ENCODE measurements at places on chromosomes 12 and 14.

GRCh38 chr12:102756530-102756929 lies 160.5 kb downstream of the PAH start:
- DNase-seq, result no peak

DNA sequence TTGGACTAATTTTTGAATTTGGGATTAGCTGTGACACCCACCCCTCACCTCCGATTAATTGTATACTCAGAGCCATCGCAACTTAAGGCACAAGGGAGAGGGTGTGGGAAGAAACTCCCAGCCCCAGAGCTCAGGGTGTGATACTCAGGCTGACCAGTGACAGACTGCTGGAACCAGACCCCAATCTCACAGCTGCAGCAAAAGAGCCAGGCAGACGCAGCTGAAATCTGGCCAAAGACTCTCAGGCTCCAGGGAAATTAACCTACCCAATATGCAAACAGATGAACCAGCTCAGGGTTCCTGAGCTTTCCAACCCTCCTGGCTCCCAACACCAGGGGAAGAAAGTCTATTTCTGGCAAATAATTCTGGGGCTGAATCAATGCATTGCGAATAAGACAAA lies 30.5 kb downstream of the ANAPC7 start:
- DNase-seq, result peak; percentile 43

DNA sequence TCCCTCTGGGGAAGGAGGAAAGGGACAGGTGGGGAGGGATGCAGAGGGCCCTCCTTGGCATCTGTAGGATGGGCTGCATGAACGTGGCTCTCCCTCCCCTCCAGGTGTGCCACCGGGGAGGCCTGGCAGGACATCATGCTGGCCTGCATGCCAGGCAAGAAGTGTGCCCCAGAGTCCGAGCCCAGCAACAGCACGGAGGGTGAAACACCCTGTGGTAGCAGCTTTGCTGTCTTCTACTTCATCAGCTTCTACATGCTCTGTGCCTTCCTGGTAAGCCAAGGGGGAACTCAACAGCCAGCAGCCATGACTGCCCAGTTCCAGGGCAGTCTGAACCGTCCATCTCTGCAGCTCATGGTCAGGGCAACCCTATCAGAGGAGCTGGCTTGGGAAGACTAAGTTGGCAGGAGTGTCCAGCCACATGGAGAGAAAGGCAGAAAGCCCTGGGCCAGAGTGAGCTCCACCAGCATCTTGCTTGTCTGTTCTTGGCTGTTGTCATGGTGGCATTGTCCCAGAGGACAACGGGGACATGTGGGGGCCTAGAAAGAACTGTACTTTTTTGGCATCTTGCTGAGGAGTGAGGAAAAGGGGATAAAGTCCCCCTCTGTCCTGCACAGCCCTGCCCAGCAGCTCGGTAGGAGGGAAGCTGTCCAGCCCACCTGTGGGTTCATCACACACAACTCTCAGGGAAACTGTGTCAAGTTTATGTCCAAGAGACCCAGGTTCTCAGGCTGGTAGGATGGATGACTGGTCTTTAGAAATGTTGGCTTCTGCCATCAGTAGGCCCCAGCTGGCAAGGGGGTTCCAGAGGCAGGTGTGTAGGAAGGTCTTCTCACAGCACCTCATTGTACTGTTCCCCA lies 129.8 kb upstream of the FKBP4 start:
- no peak for DNase-seq

DNA sequence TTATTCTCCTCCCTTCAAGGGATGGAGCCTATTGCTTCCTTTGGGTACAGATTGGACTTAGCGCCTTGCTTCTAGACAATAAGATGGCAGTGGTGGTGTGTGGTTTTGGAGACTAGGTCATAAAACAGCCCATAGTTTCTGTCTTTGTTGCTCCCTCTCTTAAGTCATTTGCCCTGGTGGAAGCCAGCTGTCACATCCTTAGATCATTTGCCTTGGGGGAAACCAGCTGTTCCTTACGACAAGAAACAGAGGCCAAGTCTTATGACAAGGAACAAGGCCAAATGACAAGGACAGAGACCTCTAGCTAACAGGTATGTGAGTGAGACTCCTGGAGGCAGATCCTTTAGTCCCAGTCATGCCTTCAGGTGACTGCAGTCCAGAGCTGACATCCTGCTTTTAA lies 9.2 kb upstream of the PALS1 start:
- DNase-seq, result no peak

DNA sequence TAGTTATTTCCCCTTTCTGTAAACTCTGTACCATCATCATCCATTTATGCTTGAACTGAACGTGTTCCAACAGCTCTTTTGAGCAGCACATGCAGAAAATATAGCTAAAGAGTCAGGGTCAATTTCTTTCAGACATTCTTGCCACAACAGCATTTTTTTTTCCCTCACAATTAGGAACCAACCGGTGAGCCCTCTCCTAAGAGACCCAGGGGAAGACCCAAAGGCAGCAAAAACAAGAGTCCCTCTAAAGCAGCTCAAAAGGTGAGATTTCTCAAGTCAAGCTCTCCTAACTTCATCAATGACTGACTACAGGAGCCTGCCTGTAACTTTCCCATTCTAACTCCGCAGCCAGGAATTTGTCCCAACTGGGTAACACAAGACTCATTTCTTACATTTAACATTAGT lies 3.5 kb downstream of the HMGA2 start:
- no peak for DNase-seq

GRCh38 chr12:92961949-92962348 lies 32.9 kb upstream of the EEA1 start:
- DNase-seq, result no peak

DNA sequence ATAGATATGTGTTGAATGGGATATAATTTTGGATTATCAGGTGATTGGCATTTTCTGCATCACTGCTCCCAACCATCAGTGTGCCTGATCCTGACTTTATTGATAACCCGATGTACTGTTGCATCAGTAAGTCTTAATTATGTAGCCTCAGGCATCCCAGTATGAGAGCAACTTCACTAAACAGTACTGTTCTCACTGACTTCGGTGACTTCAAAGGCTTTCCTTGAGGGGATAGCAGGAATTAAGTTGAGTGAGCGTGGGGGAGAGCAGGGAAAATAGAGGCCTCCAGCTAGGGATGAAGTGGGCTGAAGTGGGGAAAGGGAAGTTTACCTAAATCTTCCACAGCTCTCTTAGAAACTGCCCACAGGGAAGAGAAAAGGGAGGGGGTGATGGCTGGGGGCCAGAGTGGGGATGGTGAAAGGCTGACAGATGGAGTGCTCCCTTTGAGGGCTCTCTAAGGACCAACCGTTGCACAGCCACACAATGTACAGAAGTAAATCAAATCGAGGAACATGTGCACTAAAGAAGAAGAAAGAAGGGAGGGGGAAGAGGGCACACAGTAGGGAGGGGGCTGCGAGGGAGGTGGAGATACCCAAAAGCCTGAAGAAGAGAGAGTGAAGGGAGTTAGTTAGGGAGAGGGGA lies 10.7 kb upstream of the NEUROD4 start:
- DNase-seq, result peak; percentile 92

GRCh38 chr14:81727218-81727617 lies 193.6 kb upstream of the SEL1L start:
- DNase-seq, result no peak

GRCh38 chr14:33740531-33740930 lies 210.3 kb downstream of the EGLN3 start:
- DNase-seq, result no peak

DNA sequence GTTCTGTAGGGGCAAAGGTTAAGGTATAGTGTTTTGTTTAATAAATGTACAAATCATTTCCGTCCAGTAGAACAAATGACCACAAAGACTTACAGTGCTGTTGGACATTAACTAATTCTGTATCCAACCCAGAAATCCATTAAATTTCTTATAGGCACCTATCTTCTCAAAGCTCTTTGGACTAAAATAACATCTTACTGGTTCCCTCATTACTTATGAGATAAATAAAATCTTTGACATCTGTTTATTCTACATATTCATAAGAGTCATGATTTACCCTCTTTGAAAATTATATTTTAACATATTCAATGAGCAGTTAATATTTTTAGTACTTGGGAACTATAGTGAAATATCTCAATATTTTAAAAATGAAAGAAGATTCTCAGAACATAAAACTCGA lies 102.7 kb upstream of the G2E3 start:
- no peak for DNase-seq

DNA sequence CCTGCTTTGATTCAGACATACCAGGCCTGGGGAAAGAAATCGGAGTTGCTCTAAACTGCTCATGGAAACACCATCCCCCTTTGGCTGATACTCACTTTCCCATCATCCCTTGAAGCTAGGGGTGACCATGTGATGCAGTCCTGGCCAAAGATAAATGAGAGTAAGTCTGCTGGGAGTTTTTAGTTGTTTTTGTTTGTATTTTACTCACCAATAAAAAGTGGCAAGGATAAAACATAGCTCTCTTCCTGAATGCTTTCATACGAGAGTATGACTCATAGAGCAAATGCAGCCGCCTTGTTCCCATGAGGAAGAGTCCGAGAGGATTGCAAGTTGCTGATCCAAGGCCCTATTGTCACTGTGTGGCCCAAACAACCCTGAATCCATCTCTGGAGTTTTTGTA lies 126.4 kb upstream of the TMEM132C start:
- no peak for DNase-seq

DNA sequence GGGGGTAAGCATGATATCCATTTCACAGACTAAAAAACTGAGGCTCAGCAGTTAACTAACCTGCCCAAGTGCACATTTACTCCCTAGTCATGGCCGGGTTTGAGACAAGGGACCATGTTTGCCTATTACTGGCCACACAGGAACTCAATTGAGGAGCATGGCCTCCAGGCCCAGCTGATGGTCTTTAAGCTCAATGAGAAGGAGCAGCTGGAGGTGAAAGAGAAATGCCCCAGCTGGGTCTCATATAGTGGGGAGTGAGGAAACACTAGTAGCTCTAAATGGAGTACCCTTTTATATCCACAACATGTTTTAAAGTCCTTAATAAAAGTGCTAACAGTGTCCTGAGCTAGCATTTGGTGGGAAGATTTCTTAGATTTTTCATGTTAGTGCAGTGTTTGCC lies 1.6 kb downstream of the TDP1 start:
- DNase-seq, result no peak

DNA sequence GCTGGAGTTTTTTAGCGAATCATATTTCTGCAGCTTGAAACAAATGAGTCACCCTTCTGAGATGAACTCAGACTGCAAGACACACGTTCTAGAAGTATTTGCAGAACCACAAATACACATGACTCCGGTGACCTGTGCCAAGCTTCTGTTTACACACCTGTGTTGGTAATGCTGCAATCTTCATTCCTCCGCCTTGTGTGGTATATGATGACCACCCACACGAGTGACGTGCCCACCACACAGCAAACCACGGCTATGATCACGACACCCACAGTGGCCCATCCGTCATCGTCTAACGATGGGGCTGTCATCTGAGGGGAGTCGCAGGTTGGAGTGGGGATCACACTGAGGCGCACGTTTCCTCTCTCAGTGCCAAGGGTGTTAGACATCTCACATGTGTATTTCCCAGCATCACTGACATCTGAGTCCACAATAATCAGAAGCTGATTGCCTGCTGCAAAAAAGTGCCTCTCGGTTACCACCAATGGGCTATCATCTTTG lies 43.0 kb downstream of the LRIG3 start:
- DNase-seq, result no peak

DNA sequence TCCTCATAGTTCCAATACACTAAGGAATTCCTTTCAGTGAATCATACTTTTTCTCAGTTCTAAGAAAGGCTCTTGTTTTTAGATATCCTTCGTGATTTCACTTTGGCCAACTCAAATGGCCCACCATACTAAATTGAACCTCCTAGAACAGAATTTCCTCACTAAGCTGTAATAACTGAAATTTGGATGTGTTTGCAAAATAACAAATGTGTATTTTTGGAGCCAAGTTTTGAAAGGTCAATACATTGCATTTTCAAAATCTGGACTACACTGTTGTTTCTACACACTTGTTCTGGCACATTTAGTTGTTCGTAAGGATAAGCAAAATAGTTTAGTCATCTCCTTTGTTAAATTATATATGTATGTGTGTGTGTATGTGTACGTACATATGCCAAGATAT lies 439.0 kb upstream of the STXBP6 start:
- DNase-seq, result no peak

DNA sequence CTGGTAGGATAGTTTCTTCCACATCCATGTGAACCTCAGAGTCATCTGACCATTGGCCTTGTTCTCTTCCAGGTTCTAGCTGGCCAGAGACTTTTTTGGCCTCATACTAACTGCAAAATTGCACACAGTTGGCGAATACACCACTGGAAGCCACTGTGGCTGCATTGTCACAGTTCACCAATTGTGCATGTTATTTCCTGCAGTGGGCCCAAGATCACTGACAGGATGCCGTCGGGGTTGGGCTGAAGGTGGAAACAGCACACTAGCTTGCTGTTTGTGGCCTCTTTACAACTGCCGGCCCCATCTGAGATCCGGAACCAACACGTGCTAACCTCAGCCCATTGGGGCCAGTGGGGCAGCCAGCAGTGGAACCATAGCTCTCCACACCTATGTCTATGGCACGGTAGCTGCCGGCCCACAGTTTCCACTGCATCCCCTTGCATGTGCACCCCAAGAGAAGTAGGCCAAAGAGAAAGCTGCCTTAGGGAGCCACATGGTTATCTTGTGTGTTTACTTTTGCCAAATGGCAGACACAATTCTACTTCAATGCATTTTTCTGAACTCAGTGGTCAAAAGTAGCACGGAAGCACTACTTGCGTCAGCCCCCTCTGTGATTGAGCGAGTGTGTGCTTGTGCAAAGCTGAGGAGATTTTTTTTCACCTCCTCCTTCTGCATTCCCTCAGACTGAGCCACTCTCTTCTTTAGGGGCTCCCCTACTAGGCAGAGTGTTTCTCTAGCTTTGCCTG lies 464.0 kb downstream of the RAD51B start:
- no peak for DNase-seq

- DNase-seq, result peak; percentile 49
Measured at GRCh38 chr14:90820958-90821357, 4.7 kb upstream of the TTC7B start.

GRCh38 chr14:54866588-54866987 lies 36.0 kb downstream of the GCH1 start:
- no peak for DNase-seq

DNA sequence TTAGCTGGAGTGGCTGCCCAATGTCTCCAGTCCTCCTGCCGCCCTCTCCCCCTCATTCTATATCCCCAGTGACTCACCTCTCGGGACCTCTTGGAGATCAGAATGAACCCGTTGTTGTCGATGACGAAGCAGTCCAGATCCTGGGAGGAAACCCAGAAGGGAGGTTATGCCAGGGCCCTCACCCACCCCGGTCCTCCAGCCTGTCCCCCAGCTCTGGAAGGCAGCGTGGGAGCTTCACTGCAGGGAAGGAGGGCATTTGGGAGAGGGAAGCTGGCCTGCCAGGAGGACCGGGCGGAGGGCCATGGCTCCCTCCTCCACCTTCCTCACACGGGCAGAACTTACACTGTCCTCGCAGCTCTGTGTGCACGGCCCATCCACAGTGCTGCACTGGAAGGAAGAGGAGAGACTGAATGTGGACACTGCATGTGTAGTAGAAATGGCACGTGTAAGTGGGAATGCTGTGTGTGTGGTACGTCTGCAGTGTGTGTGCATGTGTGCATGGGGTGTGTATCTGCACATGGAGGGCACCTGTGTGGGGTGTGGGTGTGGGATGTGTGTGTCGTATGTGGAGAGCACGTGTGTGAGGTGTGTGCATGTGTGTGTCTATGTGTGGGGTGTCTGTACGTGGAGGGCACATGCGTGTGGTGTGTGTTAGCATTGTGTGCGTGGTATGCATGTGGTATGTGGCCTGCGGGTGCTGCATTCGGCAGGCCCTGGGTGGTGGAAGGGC lies 10.0 kb upstream of the LRTM2 start:
- DNase-seq, result no peak

- DNase-seq, result no peak
Measured at GRCh38 chr12:237026-237815, 23.3 kb upstream of the SLC6A12 start.

- DNase-seq, result peak; percentile 21
Measured at GRCh38 chr12:57632958-57633840, at the start of gene B4GALNT1. TSS of gene B4GALNT1 (minus strand) at chr12:57633201. CDS start at chr12:57632132, 1,069 bp downstream.
